ENCODE measurements at places on chromosomes 2 and 18.

- no peak for DNase-seq
Observed at GRCh38 chr2:59791004-59791618, 762.3 kb downstream of the BCL11A start.

DNA sequence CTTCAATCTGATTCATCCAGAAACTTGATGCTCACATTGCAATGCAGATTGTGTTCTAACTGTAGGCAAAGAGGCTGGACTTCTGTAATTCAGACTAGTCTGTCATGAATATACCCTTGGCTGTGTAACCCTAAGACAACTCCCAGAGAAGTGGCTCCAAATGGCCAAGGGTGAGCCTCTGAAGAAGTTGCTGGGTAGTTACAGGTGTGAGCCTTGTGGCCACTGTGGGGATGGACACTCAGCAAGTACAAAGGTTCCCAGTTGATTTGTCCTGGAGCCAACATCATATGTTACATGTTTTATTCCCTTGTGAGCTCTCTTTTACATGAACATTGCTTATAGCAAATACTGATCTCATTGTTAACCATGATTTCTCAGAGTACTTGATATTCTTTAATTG lies 94.8 kb upstream of the KCNJ3 start:
- DNase-seq, result no peak

GRCh38 chr2:69054431-69054830 lies 41.5 kb downstream of the ANTXR1 start:
- DNase-seq, result no peak

DNA sequence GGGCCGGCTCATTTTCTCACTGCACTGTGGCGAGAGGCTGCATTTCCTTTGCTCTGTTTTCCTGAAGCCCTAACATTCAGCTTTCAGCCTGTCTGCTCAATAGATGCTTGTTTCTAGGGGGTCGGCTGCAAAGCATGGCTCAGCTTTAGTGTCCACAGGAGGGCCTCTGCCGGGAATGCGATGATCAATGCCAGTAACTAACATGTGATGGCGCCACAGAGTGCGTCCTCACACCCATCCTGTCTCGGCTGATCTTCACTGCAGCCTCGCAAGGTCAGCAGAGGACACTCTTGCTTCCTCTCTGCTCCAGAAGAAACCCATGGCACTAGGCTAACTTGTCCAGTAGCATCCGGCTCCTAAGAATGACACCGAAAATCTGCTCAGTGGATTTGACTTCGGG lies 156.4 kb upstream of the PXDN start:
- DNase-seq, result no peak

- no peak for DNase-seq
Observed at GRCh38 chr18:76490033-76490432, 5.0 kb downstream of the ZNF516 start.

DNA sequence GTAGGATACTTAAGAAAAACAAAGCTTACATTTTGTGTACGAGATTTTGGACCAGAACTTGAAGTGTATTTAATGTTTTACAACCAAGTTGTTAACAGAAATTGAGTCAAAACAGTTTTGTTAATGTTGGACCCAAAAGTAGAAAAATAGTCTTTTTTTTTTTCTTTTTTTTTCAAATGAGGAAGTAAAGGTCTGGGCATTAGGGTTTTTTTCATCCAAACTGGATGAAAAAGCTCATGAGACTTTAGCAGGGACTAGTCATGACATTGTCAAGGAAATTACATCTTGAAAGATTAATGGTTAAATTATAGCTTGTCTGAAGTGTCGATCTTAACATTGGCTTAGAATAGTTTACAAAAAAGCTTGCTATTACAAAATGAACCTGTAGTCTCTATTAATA lies 32.3 kb downstream of the CCNT2 start:
- DNase-seq, result no peak

GRCh38 chr18:44798433-44799048 lies 117.9 kb downstream of the SETBP1 start:
- no peak for DNase-seq

DNA sequence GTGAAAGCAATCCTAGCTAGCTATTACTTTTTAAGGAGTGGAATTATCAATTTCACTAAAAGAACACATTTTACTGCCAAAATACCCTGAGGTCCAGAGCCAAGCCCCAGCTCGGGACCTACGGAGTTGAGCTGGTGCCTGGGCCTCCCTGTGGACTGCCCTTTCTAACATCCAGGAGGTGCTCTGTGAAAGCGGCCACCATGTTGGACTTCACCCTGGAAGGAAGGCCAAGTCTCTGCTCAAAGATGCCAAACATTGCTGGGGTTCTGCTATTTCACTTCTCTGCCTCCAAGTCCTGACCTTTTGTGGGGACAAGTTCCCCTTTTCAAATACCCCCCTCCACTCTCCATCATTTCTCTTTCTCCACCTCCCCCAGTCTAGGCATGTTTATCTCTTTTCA lies 498.7 kb upstream of the RAB6C start:
- DNase-seq, result no peak

DNA sequence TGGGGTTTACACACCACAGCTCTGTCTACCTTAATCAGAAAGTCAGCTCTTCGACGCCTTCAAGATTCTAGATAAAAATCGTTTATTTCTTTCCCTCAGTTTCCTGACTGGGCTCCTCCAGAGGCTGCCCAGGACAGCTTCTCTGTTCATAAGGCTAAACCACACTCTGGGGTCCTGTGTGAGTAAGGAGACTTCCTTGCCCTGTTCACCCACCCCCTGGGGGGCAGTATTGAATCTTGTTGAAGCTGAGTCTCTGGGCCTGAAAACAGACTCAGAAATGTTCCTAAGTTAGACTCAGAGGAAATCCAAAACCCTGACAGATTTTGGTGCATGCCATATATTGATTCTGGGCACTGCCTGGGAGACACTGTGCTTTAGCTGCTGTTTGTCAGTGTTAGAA lies 43.0 kb downstream of the G6PC2 start:
- DNase-seq, result no peak

- no peak for DNase-seq
Observed at GRCh38 chr2:229553091-229553490, 161.3 kb downstream of the DNER start.

GRCh38 chr2:200451511-200451910 lies 58.4 kb downstream of the KCTD18 start:
- DNase-seq, result no peak

DNA sequence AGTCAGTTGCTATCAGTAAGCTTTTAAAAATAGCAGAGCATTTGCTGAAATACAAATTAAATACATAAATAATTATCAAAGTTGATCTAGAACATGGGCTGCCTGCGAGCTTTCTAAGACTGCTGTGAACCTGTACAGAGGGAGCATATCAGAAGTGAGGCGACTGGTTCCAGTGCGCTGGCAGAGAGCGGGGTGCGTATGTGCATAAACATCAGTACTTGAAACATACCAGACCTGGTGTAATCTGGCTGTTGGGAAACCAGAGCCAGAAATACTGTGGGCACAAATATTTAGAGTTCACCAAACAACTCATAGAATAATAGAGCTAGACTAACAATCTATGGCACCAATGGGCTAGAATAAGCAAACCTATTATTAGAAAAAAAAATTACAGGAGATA lies 27.3 kb downstream of the PDIA6 start:
- DNase-seq, result no peak

DNA sequence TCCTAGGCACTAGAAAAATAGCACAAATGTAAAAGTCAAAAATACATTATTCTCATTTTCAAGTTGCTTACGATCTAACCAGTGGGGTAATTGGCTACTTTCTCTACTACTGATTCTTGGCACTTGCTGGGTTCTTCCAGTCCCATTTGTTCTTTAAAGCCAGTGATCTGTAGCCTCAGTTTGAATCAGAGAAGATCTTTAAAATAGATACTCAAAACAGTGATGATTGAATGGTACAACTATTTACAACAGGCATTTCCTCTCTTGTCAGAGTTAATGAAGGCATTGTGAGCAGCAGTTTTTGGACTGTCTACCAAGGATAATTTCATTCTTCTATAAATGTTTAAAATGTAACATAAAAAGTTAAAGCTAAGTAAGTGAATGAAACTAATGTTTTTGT lies 128.3 kb upstream of the FSIP2 start:
- no peak for DNase-seq

GRCh38 chr2:216645636-216645950 lies 12.4 kb downstream of the IGFBP2 start:
- no peak for DNase-seq

- DNase-seq, result no peak
Observed at GRCh38 chr2:65128297-65129190, 1.4 kb downstream of the RAB1A start.

DNA sequence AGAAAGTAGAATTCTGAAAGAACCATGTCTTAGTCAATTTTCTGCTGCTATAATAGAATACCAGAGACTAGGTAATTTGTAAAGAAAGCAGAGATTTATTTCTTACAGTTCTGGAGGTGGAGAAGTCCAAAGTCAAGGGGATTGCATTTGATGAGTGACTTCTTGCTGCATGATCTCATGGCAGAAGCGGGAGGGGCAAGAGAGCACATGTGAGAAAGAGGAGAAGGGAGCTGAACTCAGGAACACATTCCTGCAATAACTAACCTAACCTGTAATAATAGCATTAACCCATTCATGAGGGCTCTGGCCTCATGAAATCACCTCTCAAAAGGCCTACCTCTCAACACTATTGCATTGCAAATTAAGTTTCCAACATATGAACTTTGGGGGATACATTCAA lies 797.5 kb upstream of the POU3F3 start:
- no peak for DNase-seq

GRCh38 chr2:181255651-181256050 lies 201.5 kb upstream of the ITGA4 start:
- no peak for DNase-seq

GRCh38 chr2:41941831-41942230 lies 106.0 kb upstream of the PKDCC start:
- DNase-seq, result no peak

DNA sequence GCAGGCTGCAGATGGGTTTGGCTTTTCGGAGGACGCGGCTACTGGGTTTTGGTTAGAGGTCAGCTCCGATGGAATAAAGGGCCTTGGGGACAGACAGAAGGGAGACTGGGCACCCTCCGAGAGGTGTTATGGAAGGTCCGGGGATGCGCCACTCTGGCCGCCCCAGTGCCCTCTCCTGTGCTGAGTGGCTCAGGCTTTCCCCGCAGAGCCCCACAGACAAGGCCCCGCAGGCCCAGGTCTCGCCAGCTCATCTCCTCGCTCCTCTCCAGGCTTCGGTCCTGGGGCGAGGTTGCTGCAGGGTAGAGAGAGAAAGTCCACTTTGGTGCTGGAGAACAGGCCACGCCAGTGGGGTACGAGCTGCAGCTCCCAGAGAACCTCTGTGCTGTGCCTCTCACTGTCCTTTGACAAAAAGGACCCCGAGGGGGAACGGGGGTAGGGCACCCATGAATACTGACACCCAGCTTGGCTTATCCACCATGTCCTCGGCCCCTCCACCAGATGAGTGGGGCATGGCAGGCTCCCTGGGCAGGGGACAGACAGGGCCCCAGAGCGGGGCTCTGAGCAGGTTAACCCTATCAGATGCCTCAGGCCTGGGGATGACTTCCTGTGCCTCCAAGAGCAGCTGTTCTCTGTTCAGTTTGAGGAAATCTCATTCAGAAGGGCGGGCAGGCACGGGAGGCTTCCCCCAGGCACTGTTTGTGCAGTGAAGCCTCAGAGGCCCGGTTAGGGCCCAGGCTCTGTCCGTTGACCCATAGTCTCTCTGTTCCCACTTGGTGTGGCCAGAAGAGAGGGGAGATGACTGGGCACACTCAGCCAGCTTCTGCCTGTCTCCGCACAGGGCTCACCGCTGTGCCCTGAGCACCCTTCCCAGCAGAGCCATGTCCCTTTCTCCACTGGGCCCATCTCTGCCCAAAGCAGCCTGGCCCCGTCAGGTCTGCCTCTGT lies 15.7 kb upstream of the CNNM3 start:
- no peak for DNase-seq

DNA sequence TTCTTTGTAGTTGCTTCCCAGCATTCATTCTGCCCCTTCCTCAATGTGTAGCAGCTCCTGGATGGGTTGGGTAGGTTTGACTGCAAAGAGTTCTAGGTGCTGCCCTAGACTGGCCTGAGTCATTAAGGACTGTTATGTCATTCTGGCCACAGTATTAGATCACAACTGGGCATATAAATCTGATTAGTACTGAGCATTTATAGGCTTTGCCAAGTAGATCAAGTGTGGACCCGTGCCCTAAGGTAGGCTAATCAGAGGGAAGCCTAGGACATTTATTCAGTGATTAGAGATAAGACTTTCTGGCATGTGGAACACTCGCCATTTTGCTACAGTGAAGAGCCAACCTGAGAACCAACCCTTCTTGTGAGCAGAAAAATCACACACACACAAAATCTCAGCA lies 2.7 kb downstream of the KATNAL2 start:
- no peak for DNase-seq

DNA sequence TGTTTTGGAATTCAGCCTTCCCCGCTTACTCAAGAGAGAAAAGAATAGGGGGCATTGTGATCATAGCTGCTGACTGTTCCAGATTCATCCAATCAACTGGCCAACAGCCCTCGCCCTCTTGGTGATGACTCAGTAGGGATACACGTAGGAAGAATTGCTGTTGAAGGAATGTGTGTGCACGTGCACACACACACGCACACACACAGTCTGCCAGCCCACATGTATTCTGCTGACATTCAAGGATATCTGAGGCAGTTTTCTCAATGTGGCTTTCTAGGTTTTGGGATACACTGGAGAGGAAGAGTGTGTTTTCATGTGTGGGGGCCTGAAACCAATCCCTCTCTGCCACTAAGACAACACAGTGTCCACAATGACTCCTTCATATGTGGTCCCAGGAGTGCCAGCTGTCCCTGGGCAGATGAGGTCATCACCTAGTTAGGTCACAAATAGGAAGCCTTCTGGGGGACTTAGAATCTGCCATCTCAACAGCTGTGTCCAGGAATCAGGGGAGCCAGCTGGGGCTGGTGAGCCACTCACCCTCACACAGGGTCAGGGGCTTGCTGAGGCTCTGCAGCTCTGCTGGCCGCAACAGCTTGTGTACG lies 352.6 kb downstream of the SS18 start:
- DNase-seq, result no peak

- no peak for DNase-seq
Observed at GRCh38 chr2:10926191-10926820, 14.6 kb downstream of the KCNF1 start.

DNA sequence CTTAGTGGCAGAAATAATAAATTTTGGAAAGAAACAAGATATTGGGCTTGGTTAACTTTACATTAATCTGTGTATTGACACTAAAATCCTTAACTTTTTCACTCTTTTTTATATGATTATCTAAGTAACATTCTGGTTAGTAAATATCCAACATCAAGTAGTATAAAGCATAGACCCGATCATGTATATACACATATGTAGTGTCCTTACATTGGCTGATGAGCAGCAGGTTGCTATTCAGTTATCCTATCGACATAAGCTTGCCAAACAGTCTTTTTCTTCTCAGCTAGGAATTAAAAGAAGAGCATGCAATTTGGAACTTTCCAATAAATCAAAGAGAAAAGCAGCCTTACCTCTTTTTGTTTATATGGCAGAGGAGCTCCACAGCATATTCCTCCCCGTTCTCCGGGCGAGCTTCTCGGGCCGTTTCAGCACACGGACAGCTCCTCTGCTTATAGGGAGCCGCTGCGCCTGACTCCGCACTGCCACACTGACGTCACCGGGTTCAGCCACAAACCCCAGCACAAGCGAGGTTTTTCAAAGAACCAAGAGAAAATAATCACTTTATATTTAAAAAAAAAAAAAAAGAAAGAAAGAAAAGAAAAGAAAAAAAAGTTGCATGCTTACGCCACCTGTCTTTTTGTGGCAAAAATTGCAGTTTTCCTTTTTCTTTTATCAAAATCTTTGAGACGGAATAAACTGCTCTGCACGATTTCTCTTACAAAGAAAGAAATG lies at the start of gene SCG2:
TSS of gene SCG2 (minus strand) at position 430 of the 735 bp plus-strand sequence. CDS start 3,079 bp downstream, outside the sequence.
- no peak for DNase-seq
